ENCODE measurements at places on chromosomes 6 and 20.

GRCh38 chr20:8647961-8648441, 420.9 kb upstream of the PLCB4 start:
- no peak for DNase-seq

- DNase-seq, result no peak
Measured at GRCh38 chr20:14757728-14758127, 420.3 kb upstream of the FLRT3 start.

- DNase-seq, result no peak
Measured at GRCh38 chr6:36999061-36999750, 6.2 kb upstream of the FGD2 start.

DNA sequence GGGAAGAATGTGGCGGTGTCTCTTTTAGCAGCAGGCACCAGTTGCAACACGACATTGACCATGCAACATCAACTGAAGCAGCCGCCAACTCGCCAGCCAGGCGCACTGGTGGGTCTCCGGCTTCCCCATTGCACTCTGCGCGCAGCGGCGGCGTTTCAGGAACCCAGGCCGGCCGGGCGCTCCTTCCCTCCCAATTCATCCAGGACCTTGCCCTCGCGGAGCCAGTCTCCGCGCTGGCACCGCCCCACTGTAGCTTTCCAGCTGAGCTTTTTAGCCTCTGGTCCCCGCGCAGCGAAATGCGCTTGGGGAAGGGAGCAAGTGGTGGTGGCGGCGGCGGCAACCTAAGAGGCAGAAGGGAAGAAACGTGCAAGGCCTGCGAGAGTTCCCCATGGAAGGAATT, 297.9 kb upstream of the RIMS1 start:
- DNase-seq, result no peak

GRCh38 chr20:35821807-35822242, 50.0 kb downstream of the PHF20 start:
- DNase-seq, result no peak

GRCh38 chr6:53795340-53795701, 516 bp downstream of the LRRC1 start:
- no peak for DNase-seq

DNA sequence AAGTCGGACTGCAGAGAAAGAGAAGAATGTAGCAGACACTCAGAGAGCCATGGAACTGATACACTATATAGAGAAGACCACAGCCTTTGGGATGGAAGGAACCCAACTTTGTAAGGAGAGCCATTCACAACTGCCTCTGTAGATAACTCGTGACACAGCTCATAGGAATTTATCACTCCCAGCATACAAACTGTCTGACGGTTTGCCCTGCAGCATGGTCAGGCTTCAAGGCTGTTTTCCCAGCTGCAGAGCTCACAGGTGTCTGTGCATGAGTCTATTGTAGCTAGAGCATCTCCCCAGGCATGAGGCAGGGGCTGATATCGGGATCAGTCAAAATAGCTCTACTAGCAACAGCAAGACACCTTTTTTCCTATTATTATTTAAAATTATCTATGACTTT, 130.5 kb upstream of the DTNBP1 start:
- DNase-seq, result no peak

GRCh38 chr20:3680701-3681351, 984 bp downstream of the ADAM33 start:
- no peak for DNase-seq

DNA sequence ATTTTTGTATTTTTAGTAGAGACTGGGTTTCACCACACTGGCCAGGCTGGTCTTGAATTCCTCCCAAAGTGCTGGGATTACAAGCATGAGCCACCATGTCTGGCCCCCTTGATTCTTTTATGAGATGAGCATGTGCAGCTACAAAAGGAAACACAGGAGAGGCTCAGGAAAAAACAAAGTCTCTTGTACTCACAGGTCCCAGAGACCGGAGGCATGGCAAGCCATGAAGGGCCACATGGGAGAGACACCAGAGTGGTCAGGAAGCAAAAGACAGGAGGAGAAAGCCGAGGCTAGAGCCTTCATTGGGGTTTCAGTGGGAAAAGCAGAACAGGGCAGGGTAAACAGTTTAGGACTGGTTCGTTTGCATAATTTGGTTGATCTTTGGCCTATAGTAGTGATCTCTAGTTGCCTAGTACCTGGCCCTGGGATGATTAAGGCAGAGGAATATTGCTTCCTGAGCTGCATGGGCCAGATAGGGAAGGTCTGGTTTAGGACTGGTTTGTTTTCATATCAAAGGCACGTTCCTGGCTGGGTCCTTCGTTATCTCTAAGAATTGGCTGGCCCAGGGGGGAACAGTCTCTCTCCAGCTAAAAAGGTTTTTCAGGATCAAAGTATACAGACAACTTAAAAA, 48.2 kb upstream of the PRND start:
- no peak for DNase-seq

- no peak for DNase-seq
Measured at GRCh38 chr6:112054555-112055190, 769 bp downstream of the CCN6 start.

- no peak for DNase-seq
Measured at GRCh38 chr6:167776906-167777627, 49.6 kb upstream of the AFDN start.

DNA sequence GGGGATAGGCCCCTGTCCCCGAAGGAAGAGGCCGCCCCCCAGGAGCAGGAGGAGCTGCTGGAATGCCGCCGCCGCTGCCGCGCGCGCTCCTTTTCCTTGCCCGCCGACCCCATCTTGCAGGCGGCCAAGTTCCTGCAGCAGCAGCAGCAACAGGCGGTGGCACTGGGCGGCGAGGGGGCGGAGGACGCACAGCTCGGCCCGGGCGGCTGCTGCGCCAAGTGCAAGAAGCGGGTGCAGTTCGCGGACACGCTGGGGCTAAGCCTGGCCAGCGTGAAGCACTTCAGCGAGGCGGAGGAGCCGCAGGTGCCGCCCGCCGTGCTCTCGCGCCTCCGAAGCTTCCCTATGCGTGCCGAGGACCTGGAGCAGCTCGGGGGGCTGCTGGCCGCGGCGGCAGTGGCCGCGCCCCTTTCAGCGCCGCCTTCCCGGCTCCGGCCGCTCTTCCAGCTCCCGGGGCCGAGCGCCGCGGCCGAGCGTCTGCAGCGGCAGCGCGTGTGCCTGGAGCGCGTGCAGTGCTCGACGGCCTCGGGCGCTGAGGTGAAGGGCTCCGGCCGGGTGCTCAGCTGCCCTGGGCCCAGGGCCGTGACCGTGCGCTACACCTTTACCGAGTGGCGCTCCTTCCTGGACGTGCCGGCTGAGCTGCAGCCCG, 630 bp downstream of the PPP1R3G start:
- no peak for DNase-seq
